Spinal cord (tissue), 10 donors: ENCODE measurements at places on chromosomes 5 and 9. TPM values are rescaled to one million over a fixed set of nuclear protein-coding genes. Genes with fewer than 3 reads are reported as not detected.
A peak's percentile ranks its signal among the peaks of the same experiment; 100 is the strongest.

GRCh38 chr5:106860398-106861044 lies 810.2 kb downstream of the EFNA5 start:
- no peak for DNase-seq

- no peak for DNase-seq
Observed at GRCh38 chr5:66987126-66987525, 209.5 kb downstream of the CD180 start.

DNA sequence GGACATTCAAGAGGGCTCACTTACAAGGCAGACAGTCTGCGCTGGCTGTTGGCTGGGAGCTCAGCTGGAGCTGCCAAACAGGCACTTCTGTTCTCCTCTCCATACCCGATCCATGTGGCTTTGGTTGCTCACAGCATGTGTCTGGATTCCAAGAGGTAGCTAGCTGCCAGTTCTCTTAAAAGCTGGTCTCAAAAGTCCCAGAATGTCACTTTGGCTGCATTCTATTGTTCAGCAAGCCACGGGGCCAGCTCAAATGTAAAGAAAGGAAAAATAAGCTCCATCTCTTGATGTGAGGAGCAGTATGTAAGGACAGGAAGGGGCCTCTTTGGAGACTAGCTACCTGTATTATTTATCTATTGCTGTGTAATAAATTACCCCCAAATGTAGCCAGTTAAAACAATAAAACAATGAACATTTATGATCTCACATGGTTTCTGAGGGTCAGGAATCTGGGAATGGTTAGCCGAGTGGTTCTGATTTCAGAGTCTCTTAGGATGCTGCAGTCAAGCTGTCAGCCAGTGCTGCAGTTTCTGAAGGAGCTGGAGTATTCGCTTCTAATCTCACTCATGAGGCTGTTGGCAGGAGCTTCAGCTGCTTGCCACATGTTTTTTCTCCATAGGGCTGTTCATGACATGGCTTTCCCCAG lies 112.7 kb upstream of the CLINT1 start:
- DNase-seq: peak; percentile 93

DNA sequence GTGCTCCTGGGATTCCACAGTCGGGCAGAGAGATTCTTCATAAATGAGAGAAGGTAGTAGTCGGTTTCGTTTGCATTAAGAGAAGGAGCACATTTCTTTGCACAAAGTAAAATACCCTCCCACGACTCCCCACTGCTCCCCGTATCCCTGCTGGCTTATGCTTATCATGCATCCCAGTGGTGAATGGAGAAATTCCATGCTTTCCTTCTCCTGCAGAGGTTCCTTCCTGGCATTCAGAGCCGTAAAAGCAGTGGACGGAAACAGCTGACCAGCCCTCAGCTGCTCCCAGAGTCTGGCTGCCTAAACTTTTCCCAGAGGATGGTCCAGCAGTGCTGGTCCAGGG lies 93.1 kb downstream of the C9orf152 start:
- no peak for DNase-seq

Gene ADAM19
- polyA plus RNA-seq: 15.8 TPM
